ENCODE measurements at places on chromosomes 4 and X.

DNA sequence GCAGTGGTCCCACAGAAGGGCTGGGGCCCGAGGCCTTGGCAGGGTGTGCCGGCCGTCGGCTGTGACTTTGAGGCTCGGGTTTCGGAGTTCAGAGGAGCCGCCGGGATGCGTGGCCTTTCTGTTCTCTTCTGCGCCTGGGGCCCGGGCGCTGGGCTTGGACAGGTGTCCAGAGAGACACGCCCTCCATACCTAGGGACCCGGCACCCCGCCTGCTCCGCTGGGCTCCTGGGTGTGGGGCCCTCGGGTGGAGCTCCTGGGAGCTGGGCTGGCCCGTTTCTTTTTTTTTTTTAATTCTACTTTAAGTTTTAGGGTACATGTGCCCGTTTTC is 11.3 kb downstream of the FGFRL1 start:
- no peak for DNase-seq

DNA sequence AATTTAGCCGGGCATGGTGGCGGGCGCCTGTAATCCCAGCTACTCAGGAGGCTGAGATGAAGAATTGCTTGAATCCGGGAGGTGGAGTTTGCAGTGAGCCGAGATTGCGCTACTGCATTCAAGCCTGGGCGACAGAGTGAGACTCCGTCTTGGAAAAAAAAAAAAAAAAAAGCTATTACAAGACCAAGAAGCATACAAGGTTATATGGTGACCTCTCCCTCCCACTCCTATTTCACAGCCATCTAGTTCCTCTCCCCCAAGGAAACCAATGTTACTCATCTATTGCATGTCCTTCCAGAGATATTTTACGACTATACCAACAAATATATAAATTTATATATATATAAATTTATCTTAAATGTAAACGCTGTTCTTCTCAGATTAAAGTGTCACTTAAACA is 3.2 kb downstream of the SLC9A7 start:
- no peak for DNase-seq

DNA sequence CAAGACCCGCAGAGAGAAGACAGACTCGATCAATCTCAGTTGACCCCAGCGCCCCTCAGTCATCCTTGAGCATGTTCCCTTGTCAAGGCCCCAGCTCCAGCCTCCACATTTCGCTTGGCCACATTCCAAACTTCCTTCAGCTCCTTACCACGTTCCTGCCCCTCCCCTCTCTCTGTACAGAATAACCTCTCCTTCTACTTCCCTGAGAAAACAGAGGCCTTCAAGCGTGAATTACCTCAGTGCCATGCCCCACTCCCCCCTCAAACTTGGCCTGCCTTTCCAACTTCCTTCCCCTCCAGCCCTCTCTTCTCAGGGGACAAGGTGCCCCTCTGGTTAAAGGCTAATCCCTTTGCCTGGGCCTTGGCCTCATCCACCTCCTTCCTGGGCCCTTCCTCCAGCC is 3.2 kb upstream of the RIPPLY1 start:
- DNase-seq: no peak

- DNase-seq: no peak
Measured at GRCh38 chr4:77145842-77146185, 11.2 kb upstream of the CCNG2 start.

DNA sequence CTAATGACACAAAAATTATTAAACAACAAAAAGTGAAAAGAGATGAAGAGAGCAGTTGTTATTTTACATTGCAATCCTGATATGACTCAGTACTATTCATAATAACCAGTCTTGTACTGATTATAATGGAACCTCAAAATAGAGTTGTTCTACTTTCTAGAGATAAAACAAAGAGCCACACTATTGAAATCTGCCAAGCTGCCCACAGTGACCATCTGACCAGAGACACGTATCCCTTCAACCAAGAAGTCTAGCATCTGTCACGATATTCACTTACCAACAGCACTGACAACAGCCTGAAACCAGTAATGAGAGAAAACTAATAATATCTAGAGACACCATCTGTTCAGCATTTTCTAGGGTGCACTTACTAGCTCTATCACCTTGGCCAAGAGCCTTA is 466.7 kb downstream of the NKX6-1 start:
- DNase-seq: no peak

DNA sequence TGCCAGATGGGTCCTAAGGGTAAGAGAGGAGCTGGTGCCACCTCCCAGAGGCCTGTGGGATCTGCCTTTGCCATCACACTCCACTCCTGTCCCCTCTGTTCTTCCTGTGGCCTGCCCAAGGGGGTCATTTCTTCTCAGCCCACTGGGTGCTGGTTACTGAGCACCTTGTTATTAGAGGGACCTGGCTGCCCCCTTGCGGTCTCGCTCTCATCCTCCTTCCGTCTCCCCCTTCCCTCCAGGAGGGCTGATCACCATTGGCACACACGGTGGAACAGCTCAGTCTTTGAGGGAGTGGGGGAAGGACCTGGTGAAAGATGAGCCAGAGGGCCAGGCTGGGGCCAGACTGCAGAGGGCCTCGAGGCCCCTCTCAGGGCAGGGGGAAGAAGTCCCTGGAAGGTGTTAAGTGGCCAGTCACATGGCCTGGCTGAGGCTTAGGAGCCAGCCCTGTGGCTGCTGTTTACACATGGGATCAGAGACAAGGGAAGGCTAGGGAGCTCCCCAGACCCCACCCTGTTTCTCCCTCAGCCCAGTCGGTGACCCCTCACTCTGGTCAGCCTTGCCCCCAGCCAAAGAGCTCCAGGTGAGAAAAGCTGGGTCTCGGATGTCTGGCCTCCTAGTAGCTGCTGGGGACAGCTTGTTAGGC is 68.1 kb downstream of the MTMR1 start:
- no peak for DNase-seq

DNA sequence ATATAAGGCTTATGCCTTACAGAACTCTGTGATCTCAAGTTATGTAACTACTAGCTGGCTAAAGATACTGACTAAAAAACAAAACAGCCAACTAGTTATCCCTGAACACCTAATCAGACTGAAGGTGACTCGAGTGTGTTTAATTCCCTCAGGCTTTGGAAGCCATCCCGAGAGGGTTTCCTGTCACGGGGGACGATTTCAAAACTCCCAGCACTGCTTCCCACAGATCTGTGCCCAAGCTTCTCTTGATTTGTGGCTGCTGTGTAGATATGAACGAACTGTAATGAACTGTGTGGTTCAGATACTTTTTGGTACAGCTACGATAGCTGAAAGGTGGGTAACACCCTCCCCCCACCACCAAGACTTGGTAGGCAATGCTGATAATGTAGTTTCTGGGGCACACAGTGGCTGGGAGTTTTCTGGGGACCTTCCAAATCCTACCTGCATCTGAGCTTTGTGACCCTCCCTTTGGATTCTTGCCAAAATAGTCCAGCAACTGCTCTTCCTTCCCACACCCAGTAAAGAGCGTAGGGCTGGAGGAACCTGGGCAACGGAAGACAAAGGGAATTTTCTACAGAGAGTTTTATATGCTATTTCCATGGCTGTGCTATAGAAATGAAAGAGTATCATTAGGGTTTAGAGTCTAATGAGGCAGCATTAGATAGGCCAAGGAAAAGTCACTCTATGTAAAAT is 148.8 kb downstream of the MGST2 start:
- DNase-seq: no peak

DNA sequence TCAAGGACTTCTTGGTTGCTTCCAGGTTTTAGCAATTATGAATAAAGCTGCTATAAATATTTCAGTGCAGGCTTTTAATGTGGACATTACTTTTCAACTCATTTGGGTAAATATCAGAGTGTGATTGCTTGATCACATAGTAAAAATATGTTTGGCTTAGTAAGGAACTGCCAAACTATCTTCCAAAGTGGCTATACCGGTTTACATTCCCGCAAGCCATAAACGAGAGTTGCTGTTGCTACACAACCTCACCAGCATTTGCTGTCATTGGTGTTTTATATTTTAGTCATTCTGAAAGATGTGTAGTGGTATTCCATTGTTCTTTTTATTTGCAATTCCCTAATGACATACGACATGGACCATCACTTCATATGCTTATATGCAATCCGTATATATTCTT is 30.9 kb upstream of the SPOCK3 start:
- DNase-seq: no peak

GRCh38 chrX:98191003-98191402 is 1307.3 kb downstream of the RPA4 start:
- DNase-seq: no peak

GRCh38 chr4:71453531-71453930 is 114.7 kb downstream of the SLC4A4 start:
- no peak for DNase-seq

GRCh38 chr4:123866796-123867195 is 470.2 kb downstream of the SPRY1 start:
- no peak for DNase-seq

All from activated CD8-positive, alpha-beta memory T cell treated with anti-CD3 and anti-CD28 coated beads, Interleukin-2, amount 50 U/mL, for 4 hours (primary cell).